ENCODE measurements at places on chromosomes 12 and 14. TPM values are rescaled to one million over a fixed set of nuclear protein-coding genes. Genes with fewer than 3 reads are reported as not detected.

PSEN1 gene
- 32.3 TPM for total RNA-seq

LYSET gene
- 11.7 TPM for total RNA-seq

PPP1R36 gene
- total RNA-seq: 0.59 TPM

LTB4R2 gene
- total RNA-seq: 1.5 TPM

Measured in motor neuron (in vitro differentiated cells).